Activated CD4-positive, alpha-beta T cell treated with anti-CD3 and anti-CD28 coated beads, Interleukin-2, amount 50 U/mL, for 48 hours (primary cell): ENCODE measurements at places on chromosomes 7 and 10.

GRCh38 chr10:2619916-2620315, 447.4 kb upstream of the PFKP start:
- DNase-seq, result no peak

GRCh38 chr7:21898265-21898930, 47.3 kb downstream of the CDCA7L start:
- DNase-seq, result no peak

DNA sequence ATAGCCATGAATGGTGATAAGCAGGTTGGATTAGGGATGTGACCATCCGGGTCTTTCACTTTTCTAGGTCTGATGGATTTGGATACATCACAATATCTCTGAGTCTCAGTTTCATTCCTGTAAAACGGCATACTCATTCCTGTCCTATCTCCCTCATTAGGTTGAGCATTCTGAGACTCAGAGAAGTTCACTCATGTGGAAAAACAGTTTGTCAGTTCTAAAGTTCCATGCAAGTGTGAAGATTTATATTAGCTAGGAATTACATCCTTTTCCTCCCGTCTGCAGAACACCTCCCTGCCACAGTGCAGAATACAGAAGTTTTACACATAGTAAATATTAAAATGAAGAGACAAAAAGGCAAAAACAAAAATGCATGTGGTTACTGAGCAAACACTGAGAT, 94.2 kb upstream of the SLC25A13 start:
- no peak for DNase-seq

- DNase-seq, result no peak
These were observed 58.9 kb downstream of the CFAP46 start for GRCh38 chr10:132883391-132883881.

GRCh38 chr10:113765910-113766309, 14.4 kb downstream of the PLEKHS1 start:
- DNase-seq, result no peak

- DNase-seq, result no peak
These were observed 6.8 kb upstream of the ANKRD22 start for GRCh38 chr10:88858491-88858890.

GRCh38 chr7:151310578-151310977, 31.0 kb upstream of the NUB1 start:
- DNase-seq, result no peak

GRCh38 chr10:102493771-102494170, 8.7 kb downstream of the ACTR1A start:
- DNase-seq, result no peak

DNA sequence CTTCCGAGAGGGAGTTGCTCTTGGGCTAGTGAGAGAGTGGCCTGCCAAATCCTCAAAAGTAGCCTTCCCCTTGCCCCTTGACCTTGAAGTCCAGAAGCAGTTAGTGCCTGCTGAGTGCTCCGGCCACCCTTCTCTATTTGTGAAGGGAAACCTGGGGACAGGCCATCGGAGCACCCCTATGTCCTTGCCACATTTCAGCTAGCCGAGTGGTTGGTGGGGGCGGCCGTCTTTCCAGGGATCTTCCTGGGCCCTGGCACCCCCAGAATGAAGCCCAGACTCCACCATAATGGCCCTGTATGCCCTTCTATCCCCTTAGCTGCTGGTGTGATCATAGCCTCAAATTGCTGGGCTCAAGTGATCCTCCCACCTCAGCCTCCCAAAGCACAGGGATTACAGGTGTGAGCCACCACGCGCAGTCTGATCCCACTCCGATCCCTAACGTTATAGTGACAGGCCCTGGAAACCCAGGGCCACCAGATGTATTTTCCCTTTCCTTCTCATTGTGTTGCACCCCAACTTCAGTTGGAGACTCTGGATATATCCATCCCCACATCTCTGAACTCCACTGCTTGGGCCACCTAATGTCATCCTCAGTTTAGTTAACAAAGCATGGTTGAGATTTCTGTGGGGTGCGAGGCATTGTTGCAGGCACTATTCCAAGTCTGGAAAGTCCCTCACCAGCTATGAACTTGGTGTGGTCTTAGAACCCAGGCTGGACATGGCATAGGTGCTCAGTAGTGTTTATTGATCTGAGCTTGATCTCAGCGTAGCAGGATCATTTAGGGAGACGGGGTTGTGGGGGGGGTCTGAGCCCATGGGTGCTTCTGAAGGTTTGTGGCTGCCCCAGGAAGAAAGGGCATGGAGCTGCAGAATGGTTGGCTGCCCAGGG, 1.6 kb downstream of the TSPAN14 start:
- DNase-seq, result no peak

DNA sequence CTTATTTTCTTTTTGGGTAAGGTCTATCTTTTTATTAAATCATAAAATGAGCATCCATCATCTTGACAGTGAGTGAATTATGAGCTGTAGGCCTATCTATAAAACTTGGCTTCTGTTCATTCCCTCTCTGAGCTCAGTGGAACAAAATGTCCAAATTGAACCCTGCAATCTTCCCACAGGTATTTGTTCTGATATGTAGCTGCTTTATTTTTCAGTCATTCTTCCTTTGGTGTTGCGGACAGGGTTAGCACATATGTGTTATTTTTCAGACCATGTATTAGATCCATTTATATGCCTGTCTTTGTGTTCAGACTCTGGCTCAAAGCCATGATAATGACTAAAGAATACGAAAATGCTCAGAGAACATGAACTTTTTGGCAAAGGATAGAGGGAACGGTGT, 201.6 kb upstream of the KIAA1217 start:
- no peak for DNase-seq
